ENCODE measurements at places on chromosomes 11 and 22.

DNA sequence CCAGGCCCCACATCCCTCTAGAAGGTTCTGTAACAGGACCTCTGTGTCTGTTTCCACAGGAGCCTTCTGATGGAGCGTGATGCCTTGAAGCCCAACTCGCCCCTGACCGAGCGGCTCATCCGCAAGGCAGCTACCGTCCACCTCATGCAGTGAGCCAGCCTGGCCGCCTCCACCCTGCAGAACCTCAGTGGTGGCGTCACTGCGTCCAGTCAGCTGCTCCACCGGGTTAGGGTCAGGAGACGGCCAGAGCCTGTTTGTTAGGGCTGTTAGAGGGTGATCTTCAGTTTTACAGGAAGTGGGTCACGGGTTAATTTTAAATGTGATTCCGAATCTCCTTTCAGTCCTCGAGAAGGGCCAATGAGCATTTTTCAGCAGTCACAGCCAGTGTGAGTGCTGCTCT is 3.9 kb upstream of the GTSE1 start:
- no peak for DNase-seq

DNA sequence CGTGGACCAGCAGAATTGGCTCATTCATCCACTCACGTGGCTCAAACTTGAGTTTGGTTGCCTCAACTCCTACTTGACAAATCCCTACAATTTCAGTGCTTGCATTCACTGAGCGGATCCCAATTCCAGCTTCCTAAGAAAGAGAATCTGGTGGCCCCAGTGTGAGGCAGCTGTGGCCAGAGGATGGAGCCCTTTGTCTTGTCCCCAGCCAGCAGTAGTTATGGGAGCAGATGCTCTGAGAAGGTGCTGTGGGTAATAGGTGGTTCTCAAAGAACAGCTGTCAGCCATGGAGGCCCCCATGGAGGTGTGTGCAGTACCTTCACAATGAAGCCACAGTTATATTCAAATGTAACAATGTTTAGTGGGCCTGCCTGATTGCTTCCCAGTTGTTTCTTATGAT is 39.3 kb downstream of the KREMEN1 start:
- no peak for DNase-seq

GRCh38 chr22:43885319-43885671 is 6.5 kb downstream of the PNPLA5 start:
- no peak for DNase-seq

- peak; percentile 32 for DNase-seq
Measured at GRCh38 chr11:77821349-77821851, 456 bp downstream of the AAMDC start.

DNA sequence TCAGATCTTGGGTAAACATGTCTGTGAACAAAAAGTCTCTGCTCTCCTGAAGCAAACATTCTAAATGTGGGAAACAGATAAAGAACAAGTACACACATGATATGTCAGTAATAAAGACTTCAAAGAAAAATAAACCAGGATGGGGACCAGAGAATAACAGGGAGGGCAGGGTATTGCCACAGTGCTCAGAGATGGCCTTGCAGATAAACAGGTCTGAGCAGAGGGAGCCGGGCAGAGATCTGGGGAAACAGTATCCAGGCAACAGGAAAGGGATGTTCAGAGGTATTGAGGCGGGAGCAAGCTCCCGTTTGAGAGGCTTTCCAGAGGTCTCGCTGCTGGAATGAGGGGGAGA is 2.9 kb downstream of the CCDC86 start:
- DNase-seq = no peak

DNA sequence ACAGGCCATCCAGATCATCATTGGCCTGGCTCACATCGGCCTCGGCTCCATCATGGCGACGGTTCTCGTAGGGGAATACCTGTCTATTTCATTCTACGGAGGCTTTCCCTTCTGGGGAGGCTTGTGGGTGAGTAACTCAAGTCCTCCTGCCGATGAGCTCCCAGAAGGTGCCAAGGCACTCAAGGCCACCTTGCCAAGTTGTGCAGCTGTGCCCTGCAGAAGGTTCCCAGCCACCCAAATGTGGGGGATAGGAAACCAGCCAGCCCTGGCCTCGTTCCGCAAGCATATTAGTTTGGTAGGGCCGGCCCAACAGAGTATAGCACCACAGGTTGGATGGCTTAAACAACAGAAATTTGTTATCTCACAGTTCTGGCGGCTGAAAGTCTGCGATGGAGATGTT is 4.0 kb downstream of the MS4A8 start:
- no peak for DNase-seq

DNA sequence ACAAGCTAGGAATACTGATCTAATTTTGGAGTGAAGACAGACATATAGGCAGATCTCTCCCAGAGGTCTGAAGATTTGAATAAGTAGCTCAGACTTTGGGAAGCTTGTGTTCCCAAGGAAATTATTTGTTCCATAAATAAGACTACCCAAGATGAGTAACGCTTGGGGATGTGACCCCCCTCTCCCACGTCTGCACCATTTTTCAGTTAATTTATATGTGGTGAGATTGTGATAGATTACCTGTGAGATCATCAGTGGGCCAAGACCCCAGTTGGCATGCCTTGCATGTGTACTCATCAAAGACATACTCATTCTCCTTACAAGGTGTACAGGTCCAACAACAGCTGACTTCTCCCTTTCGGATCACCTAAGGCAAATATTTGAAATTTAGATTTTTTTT is 252.8 kb upstream of the CTSC start:
- no peak for DNase-seq

DNA sequence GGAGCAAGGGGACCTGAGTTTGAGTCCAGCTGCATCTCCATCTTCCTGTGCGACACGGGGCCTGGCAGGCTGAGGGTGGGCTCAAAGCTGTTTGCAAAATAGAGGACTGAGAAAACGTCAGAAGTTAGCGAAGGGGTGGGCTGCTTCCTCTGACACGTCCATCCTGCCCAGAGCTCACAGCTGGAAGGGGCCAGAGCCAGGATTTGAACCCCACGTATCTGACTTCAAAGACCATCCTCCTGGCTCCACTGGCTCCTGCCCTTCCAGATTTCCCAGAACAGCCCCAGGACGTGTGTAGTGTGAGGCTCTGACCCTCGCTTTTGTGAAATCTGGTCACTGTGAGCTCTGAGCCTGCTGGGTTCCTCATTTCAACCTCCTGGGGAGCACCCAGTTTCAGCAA is 56.3 kb downstream of the CD82 start:
- DNase-seq = no peak

GRCh38 chr11:16126362-16126761 is 230.0 kb downstream of the SOX6 start:
- no peak for DNase-seq

GRCh38 chr11:74896311-74896710 is 52.6 kb downstream of the XRRA1 start:
- DNase-seq = no peak

- no peak for DNase-seq
Measured at GRCh38 chr11:93579187-93579751, 36.1 kb upstream of the SMCO4 start.

- DNase-seq = peak; percentile 98
Measured at GRCh38 chr11:2301631-2302305, at the start of the genes C11orf21 and TSPAN32. C11orf21 (minus strand) TSS chr11:2301918; CDS start chr11:2301808, 110 bp downstream. TSPAN32 (plus strand) TSS chr11:2302013; CDS start chr11:2302150, 137 bp downstream.

- no peak for DNase-seq
Measured at GRCh38 chr11:69010361-69010891, 2.6 kb downstream of the MRGPRF start.

DNA sequence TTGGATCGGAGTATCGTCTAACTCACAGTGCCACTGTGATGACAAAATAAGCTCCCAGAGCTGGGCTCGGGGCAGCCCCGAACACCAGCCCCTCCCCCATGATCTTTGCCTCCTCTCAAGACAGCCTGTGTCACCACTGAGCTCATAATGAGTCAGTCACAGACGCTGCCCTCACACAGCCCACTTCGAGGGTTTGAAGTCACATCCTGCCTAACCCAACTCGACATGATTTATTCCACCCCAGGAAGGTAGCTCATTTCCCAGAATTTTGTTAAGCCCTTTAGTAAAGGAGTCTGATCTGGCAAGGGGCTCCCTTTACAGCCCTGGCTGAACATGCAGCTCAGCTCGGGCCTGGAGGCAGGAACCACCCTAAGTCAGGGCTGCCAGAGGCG is 22.8 kb downstream of the MYH9 start:
- peak; percentile 64 for DNase-seq

- no peak for DNase-seq
Measured at GRCh38 chr11:3095712-3096361, 38.6 kb upstream of the CARS1 start.

GRCh38 chr11:46633291-46634217 is 16.2 kb downstream of the ATG13 start:
- DNase-seq = no peak

GRCh38 chr11:120031612-120032600 is 106.0 kb downstream of the TRIM29 start:
- DNase-seq = no peak

GRCh38 chr11:97702951-97703350 is 1313.1 kb downstream of the JRKL start:
- no peak for DNase-seq

DNA sequence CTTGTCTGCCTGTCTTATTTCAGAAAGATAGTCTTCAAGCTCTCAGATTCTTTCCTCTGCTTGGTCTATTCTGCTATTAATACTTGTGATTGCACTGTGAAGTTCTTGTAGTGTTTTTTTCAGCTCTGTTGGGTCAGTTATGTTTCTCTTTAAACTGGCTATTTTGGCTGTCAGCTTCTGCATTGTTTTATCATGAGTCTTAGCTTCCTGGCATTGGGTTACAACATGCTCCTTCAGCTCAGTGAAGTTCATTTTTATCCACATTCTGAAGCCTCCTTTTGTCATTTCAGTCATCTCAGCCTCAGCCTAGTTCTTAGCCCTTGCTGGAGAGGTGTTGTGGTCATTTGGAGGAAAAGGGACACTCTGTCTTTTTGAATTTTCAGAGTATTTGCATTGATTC is 15.5 kb upstream of the DEPDC7 start:
- no peak for DNase-seq

DNA sequence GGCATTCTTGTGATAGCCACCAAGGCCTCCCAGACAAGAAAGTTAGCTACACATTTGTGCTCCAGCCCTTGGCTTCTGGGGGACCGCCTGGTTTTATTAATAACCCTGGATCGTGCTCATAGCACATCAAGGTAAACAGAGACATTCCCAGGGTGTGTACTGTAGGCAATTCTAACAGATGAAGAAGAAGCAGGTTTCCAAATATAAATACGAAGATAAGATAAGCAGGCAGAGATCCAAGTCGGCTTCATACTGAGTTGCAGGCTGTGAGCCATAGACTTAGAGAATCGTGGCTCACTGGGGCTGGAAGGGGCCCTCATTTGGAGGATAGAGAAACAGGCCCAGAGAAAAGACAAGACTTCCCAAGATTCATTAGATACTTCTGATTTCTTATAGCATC is 131.4 kb downstream of the TENM4 start:
- no peak for DNase-seq

GRCh38 chr11:115693002-115693401 is 188.8 kb upstream of the CADM1 start:
- no peak for DNase-seq

DNA sequence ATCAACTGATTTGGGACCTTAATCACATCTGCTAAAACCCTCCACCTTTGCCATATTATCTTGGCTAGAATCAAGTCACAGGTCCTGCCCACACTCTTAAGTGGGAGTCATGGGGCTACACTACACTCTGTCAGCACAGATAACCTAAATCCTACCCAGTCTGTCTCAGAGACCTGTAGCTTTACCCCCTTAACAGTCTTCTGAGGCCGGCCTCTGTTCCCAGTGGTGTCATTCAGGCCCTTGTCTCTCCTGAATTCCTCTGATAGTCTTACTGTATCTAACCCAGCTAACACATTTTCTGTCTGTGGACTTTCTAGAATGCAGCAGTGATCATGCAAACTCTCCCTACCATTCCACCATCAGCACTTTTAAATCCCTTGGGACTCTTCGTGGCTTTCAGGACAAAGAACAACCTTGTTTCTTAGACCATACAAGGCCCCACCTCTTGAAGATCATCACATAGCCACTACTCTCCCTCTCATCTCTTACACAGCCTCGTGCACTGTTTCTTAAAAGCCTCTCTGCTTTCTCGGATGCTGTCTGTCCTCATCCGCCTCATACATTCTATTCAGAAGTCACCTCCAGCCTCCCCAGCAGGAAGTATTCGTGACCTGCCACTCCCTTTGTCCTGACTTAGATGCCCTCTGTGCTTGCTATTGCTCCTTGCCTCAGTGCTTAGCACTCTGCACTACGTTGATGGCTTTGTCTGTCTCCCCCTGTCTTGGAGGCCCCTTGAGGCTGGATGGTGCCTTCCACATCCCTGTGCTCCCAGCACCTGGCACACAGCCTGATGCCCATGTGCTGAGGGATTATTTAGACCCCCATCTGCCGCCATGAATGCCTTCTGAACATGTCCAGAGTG is 57.9 kb downstream of the PANX1 start:
- DNase-seq = no peak

- DNase-seq = peak; percentile 42
Measured at GRCh38 chr11:114026355-114026754, 33.2 kb upstream of the ZBTB16 start.

DNA sequence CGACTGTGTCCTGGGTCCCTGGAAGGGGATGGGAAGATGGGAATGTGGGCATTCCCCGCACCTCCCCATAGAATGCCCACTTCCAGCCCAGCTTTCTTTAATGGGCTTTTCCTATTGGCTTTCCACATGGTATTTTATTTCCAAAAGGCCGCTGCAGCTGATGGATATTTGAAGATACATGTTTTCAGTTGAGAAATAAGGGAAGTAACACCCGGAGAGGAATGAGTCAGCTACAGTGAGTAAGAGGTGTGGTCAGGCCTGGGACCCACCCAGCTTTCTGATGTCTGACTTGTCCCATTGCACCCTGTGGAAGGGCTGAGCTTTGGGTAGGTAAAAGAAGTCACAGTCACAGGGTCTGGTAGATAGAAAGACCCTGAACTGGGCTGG is 476.9 kb downstream of the MIAT start:
- peak; percentile 61 for DNase-seq

DNA sequence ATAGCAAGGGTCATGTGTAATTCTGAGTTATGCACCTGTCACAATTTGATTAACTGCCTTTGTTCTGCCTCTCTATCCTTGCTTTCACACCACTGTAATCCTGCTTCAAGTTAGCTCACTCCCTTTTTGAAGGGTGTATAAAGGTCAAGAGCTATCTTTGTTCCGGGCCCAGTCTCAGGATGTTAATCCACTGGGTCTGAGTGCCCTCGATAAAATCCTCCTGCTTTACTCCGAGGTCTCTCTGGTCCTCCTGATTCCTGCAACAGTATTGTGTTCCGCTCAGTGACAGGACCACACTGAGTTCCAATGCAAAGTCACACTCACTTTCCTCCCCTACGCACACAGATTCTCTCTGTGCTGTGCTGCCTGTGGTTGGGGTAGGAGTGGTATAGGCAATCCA is 186.5 kb downstream of the DYNC2H1 start:
- DNase-seq = no peak

DNA sequence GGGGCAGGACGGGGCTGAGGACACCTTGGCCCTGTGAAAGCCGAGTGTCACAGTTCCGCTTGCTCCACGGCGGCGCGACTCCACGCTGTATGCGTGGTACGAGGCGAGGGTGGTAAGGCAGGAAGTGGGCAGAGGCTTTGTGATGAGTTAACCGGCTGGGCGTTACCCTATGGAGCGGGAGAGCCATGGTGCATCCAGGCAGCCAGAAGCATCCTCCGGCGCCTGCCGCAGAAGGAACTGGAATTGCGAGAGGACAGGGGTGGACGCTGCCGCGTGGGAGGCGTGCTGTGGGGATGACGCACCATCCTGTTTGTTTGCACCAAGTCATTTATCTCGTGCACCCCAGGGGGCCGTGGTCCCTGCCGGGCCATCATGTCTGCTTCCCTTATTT is 643.9 kb downstream of the BRD1 start:
- no peak for DNase-seq

GRCh38 chr11:113831314-113831713 is 44.1 kb downstream of the USP28 start:
- DNase-seq = no peak

Measured in KBM-7 (cell line).